ENCODE measurements at places on chromosomes 5 and 9.
A peak's percentile ranks its signal among the peaks of the same experiment; 100 is the strongest.

DNA sequence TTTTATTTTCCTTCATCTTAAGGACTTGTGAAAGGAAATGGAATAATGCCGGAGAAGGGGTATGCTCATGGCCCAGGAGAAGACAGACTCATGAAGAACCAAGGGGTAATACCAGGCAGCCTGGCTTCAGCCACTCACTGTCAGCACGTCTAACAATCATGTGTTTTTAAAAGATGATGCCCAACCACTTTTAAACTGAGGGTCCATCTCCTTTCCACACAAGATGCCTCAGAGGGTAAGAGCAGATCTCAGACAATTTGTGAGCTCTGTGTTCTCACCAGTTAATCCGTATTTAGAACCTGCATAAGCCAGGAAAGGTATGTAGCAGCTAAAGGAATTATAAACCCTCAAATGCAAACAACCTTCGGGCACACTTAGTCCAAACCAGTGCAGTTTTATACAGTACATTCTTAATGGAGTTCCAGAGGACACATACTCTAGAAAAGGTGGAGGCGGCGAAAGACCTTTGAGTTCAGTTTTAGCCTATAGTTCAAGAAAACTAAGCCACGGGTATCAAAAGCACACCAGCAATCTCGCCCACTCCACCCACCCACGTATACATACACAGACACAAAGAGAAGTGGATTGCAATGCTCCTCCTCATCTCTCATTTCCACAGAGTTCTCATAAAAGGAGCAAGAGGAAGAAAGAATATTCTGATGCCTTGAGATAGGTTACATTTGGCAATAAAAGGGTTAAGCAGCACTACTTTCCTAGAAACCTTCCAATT, 2.6 kb downstream of the DIAPH1 start:
- DNase-seq, result no peak

- DNase-seq, result no peak
Measured at GRCh38 chr9:121225240-121225639, 23.6 kb upstream of the RAB14 start.

DNA sequence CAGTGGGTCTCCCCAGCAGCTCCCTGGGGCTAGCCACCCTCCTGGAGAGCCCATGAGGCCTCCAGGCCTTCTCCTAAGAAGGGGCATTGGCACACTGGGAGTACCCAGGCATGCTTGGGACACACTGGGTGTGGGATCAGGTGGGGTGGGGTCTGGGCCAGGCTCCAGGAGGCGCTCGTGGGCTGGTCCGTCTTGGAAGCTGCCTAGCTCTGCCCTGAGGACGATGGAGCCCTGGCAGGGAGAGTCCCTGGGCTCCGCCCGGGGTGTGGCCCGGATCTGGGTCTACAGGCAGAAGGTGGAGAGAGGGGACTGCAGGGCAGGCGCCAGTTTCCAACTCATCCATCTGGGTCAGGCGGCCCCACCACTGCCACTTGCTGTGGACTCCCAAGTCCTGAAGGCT, 2.4 kb downstream of the PRRX2 start:
- no peak for DNase-seq

- no peak for DNase-seq
Measured at GRCh38 chr5:148488757-148489156, 105.0 kb downstream of the FBXO38 start.

- peak; percentile 32 for DNase-seq
Measured at GRCh38 chr9:94553029-94553938, 1.6 kb upstream of the PCAT7 start.

- DNase-seq, result no peak
Measured at GRCh38 chr5:87029951-87030350, 237.7 kb upstream of the RASA1 start.

- no peak for DNase-seq
Measured at GRCh38 chr5:61587125-61587524, 255.1 kb downstream of the ZSWIM6 start.

DNA sequence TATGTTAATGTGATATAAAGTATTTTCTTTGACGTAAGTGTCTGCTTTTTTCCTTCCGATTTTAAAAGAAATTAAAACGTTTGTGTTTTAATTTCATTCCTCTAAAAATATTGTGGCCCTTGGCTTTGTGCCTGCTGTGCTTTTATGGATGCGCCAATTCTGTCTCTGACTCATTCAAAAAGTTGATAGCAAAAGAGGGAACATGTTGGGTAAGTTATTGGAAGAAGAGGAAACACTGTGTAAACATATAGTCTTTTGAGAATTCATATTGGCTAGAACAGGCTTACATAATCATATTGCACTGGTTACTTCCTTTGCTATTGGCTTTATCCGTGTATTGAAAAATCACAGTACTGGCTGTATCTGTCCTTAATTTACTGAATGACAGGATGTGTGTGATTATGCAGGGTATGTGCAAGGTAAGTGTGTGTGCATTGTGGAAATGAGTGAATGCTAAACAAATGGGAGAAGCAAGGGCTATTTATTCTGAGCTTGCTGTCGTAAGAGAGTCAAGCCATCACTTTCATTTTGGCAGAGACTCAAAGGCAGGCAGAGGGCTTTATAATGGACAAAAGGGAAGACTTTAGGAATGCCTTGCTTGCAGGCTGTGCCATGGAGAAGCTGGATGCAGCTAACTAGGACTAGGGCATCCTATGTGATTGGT, 67.8 kb downstream of the SGCD start:
- no peak for DNase-seq

DNA sequence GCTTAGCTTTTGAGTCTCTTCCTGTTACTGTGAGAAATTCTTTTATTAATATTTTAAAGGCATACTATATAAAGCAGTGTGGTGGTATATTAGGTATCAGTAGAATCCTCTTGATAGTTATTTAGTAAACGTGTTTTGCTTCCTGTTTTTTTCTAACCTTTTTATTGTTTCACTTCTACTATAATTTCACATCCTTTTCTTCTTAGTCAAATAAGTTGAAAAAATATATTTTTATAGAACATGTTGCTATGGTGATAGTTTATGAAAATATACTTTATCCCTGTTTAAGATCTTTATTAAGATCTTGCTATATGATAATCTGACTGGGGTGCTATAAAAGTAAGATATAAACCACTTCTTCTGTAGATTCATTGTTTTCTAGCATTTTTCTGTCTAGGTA, 2.1 kb downstream of the POLK start:
- no peak for DNase-seq

GRCh38 chr9:96609732-96610131, 9.9 kb downstream of the CDC14B start:
- no peak for DNase-seq

GRCh38 chr5:178327931-178328711, 95.5 kb upstream of the PHYKPL start:
- DNase-seq, result no peak

GRCh38 chr5:68046445-68046844, 169.1 kb upstream of the PIK3R1 start:
- no peak for DNase-seq

DNA sequence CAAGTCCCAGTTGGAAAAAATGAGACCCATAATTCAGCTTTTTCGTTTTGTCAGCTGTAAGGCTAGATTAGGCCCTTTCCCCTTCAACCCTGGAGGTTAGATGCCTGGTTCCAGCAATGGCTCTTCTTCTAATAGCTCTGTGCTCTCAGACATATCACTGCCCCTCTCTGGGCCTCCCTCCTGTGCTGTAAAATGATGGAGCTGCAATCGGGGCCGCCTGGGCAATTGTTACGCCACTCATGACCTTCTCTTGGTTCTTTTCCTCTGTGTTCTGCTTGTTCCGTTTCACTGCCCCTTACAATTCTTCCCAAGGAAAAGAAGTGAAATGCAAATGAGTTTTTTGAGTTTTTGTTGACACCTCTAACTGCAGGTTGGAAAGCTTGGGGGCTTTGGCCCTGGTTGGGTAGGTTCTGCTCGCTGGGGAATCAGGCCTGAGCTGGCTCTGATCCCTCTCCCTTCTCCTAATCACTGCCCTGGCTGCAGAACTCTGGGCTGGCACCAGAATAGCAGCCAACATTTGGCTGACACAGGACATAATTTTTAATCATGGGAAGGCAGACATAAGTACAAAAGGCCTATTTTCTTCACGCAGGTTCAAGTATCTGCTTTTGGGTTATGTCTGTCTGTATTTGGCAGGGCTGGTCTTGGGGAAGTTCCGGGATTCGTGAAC, 110.9 kb downstream of the FOXD1 start:
- DNase-seq, result no peak

GRCh38 chr5:159185773-159186172, 23.6 kb downstream of the RNF145 start:
- DNase-seq, result no peak

GRCh38 chr9:91067306-91067860, 265.8 kb downstream of the SYK start:
- DNase-seq, result no peak

DNA sequence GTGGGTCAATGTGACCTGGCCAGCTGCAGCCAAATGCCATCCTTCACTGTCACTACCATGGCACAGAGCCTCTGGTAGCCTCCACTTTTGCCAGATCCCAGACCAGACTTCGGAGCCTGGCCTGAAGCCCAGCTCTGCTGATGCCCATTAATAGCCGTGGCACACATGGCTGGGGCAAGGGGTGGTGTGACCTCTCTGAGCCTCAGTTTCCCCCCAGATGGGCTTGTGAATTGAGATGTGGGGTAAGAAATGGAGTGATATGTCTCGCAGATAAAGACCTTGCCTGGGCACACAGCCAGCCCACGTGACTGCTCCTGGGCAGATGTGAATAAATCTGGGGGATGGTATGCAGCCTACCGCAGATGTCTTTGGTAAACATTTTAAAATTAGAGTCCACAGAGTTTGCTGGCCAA, 13.9 kb downstream of the SUSD3 start:
- peak; percentile 45 for DNase-seq

GRCh38 chr5:128869970-128870369, 95.3 kb upstream of the SLC27A6 start:
- DNase-seq, result no peak

- no peak for DNase-seq
Measured at GRCh38 chr9:76564297-76564696, 105.3 kb downstream of the GCNT1 start.

DNA sequence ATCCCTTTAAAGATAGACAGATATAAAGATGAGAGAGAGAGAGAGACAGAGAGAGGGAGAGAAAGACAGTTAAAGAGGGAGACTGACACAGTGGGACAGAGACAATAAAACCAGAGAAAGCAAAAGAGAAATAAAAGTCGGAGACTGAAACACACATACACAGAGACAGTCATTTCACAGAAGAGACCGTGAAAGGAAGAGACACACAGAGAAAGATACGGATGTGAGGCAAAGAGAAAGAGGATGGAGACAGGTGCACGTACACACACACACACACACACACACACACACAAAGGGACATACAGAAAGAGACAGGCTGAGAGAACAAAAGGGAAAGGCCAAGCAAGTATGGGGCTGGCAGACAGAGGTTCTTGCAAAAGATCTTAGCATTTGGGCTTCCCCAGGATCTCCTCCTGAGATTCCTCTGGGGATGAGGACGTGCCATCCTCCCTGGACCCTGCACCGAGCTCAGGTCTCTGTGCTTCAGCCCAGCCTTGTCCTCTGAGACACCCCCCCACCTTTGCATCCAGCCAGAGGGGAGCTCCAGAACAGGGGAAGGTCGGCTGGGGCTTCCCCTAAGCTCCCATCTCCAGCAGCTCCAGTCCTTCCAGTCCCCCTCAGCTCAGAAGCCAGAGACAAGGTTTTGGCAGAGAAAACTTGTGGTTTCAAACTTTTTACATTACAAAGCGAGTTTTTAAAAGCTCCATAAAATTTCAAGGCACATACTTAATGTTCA, 318.4 kb upstream of the PANK3 start:
- DNase-seq, result no peak

- no peak for DNase-seq
Measured at GRCh38 chr5:107459605-107460004, 211.1 kb downstream of the EFNA5 start.

DNA sequence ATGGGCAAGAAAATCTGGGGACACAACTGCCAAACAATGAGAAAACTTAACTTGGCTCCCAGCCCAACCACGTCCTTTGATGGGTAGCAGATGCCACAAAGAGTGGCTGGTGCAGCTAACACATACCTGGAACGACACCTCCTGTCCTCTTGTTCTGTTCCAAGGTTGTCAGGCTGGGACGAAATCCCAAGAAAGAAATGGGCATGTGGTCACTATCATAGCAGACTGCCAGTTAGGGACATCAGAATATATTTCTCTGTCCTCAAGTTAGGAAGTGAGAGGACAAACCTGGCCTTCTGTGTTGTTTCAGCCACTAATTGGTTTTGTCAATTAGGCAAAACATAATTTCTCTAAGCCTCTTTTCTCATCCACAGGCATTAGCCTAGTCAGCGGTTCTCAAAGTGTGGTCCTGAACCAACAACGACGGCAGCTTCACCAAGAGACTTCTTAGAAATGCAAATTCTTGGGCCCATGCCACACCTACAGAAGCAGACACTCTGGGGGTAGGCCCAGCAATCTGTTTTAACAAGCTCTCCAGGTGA, 63.4 kb downstream of the RAPGEF1 start:
- DNase-seq, result no peak

DNA sequence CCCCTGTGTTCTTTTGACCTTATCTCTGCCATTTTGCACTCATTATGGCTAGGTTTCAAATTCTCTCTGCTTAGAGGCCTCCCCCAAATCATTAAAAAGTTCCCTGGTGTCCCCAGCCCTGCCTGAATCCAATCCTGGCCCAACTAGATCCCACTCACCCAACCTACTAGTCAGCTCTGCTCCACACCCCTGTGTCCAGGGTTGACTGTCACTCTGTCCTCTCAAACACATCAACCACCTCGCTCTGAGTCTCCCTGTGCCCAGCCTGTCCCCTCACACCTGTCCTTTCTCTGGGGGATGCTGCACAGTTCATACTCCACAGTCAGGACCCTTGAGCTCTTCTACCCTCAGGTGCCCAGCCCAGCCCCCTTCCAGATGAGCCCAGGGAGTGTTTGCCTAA, 154.2 kb upstream of the SV2C start:
- DNase-seq, result no peak

DNA sequence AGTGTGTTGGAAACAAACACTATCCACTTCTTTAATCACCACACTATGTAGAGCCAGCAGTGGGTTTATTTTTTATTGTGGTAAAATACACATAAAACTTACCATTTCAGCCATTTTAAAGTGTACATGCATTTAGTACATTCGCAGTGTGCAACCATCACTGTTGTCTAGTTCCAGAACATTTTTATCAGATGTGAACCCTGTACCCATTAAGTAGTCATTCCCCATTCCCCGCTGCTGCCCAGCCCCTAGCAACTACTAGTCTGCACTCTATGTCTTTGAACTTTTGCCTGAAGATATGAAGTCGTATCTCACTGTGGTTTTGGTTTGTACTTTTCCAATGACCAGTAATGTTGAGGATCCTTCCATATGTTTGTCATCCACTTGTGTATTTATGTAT, 30.2 kb upstream of the F2R start:
- DNase-seq, result no peak

- DNase-seq, result no peak
Measured at GRCh38 chr9:134591082-134591571, 50.5 kb upstream of the COL5A1 start.
